ENCODE measurements at places on chromosomes 12 and 14. TPM values are rescaled to one million over a fixed set of nuclear protein-coding genes. Genes with fewer than 3 reads are reported as not detected.

GRCh38 chr14:81324011-81324410 lies 76.1 kb downstream of the STON2 start:
- DNase-seq: no peak

DNA sequence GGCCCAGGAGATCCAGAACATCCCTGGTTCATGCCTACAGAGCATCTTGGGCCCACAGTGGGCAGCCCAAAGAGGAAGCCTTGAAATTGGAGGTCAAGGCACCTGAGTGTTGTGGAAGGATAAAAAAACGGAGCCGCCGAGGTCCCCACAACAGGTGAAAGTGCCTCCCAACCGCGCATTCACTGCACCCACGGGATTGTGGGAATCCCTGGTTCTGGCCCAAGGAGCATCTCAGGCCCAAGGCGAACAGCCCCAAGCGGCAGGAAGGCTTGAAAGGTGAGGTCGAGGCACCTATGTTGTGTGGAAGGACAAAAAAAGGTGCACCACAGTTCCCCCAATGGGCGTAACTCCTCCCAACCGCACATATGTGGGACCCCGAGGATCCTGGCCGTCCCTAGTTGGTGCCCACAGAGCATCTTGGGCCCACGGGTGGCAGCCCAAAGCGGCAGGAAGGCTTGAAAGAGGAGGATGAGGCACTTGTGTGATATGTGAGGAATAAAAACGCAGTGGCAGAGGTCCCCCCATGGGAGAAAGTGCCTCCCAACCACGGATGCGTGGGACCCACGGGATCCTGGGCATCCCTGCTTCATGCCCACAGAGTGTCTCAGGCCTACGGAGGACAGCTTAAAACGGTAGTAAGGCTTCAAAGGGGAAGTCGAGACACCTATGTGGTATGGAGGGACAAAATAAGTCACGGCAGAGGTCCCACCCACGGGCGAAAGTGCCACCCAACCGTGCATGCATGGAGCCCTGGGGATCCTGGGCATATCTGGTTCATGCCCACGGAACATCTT lies 583.9 kb downstream of the ALG10 start:
- DNase-seq: no peak

DNA sequence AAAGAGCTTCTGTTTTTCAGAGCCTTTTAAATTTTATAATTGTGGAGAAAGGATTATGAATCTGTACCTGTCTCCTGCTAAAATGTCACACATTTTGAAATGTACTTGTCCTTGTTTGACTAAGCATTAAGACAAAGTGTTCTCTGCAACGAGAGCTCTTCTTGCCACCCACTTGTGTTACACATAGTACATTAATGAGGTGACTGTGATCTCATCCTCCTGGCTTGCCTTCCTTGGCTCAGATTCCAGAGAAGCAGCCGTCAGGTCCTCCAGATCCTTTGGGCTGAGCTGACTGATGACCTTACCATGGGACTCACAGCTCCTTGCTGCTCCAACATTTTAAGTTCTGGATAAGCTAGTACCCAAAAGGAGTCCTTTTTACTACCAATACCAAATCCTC lies 81.4 kb downstream of the BBS10 start:
- no peak for DNase-seq

DNA sequence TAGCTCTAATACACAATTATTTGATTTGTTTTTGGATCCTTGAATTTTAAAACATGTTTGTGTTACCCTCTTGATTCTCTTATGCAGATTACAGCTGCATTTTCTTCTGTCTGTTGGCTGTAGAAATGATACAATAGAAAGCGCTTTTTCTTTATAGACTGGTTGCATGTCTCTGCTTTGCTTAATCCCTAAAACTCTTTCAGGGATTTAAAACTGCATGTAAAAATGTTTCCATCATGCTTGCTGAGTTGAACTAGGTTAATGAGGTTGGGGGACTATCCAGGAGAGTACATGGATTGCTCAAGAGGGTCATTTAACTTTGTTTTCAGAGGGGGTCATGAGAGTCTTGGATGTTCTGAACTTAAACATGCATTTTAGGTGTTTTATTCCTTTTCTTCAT lies 166.4 kb upstream of the IFNG-AS1 start:
- DNase-seq: no peak

- DNase-seq: peak; percentile 56
Measured at GRCh38 chr12:117367006-117367638, 5.7 kb upstream of the NOS1 start.

LRP1 gene
- total RNA-seq: 0.60 TPM

GRCh38 chr14:71355324-71356201 lies 448.3 kb downstream of the PCNX1 start:
- DNase-seq: no peak

OAS3 gene
- 265 TPM for total RNA-seq

DNA sequence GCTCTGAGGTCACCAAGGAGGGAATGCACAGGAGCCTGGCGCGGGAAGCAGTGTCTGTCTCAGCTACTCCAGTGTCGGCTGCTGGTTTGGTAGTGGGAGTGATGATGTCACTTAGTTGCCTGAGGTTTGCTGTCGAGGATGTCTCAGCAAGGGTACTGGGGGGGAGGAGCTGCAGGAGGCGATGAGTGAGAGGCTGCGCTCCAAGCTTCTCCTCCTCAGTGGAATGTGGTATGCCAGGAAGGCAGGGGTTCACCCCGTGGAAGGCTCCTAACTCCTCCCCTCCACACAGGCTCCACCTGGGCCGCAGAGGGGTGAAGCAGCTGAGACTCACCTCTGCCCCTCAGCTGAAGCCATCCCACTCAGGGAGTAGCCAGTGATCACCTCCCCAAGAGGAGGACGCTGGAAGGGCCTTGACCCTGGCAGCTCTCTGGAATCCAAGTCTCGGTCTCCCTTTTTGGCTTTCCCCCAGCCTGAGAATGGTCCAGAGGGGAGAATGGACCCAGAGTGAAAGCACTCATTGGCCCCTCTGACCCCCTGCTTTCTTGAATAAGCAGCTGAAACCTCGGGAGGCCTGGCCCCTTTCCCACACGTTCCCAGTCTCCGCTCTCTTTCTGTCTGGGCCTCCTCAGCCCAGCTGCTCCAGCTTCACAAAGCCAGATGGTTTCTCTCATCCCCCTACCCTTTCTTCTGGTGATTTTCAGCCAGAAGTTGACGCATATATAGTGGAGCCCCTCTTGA lies 178.9 kb upstream of the FKBP4 start:
- no peak for DNase-seq

SOCS4 gene
- total RNA-seq: 24.2 TPM

GRCh38 chr12:108389544-108389943 lies 50.4 kb upstream of the CMKLR1 start:
- DNase-seq: no peak

GRCh38 chr12:121611306-121611705 lies 15.0 kb upstream of the ORAI1 start:
- DNase-seq: peak; percentile 32

DNA sequence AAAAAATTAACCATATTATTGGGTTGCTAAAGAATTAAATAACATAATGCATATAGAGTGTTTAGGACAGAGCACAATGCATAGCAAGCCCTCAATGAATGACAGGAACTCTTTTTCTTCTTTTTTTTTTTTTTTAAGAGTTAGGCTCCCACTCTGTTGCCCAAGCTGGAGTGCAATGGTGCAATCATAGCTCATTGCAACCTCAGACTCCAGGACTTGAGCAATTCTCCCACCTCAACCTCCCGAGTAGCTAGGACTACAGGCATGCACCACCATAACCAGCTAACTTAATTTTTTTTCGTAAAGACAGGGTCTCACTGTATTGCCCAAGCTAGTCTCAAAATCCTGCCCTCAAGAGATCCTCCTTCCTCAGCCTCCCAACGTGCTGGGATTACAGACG lies 20.5 kb upstream of the MTERF2 start:
- no peak for DNase-seq

GARIN6 gene
- not detected for total RNA-seq

- peak; percentile 43 for DNase-seq
Measured at GRCh38 chr14:104876251-104876699, 11.2 kb downstream of the CEP170B start.

- no peak for DNase-seq
Measured at GRCh38 chr12:15116086-15116485, 105.1 kb downstream of the RERG start.

GRCh38 chr12:122866950-122867607 lies 28.8 kb downstream of the VPS37B start:
- DNase-seq: no peak

KITLG gene
- total RNA-seq: not detected

DNA sequence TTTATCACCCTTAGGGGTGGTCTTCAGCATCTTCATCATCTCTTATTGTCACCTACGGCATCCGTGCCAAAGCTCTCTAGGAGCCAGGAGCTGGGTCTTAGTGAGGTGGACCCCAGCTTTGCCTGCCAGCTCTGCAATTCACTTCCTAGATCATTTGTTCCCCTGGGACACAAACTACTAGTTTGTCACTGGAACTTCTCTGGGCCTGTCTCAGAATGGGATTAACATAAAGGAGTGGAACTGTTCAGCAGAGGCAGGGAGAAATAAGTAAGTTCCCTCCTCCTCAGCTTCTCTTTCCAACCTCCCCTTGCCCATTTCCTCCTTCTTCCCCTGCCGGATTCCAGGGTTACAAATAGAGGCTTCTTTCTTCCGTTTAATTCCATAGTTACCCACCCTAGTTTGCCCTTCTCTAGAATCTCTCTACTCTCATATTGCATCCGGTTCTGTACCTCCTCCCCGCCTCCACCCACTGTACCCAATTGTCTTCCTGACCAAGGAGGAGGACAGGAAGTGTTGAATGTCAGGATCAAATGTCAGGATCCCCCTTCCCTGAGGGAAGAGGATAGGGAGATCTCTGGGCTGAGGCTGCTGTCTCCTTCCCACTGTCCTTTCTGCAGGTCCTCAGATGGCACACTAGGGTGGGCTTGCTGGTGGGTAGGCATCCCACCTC lies 25.0 kb downstream of the LARP4 start:
- no peak for DNase-seq

DNA sequence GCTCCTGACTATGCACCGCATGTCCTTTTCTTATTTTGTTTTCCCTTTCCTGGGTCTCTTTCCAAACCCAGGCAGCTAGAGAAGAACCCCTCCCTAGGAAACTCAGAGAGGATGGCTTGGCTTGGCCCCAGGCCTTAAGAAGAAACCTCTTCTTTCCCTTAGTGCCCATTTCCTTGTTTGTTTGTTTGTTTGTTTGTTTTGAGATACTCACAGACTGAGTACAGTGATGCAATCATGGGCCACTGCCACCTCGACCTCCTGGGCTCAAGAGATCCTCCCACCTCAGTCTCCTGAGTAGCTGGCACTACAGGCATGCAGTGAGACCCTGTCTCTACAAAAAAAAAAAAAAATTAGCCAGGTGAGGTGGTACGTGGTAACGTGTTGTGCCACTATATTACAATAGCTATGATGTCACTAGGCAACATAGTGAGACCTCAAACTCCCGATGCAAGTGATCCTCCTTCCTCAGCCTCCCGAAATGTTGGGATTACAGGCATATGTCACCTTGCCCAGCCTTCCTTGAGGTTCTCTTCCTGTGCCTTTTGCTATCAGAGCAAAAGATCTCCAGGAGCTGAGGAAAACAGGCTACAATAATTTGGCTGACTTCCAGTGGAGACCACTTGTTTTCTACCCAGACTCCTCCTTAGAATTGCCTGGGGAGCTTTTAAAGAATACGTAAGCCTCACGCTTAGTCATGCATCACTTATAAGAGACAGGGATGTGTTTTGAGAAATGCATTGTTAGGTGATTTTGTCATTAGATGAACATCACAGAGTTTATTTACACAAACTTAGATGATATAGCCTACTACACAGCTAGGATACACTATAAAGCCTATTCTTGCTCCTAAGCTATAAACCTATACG lies 34.5 kb upstream of the LGALS3 start:
- DNase-seq: no peak

GRCh38 chr12:645563-646071 lies 17.6 kb downstream of the NINJ2 start:
- DNase-seq: no peak

DNA sequence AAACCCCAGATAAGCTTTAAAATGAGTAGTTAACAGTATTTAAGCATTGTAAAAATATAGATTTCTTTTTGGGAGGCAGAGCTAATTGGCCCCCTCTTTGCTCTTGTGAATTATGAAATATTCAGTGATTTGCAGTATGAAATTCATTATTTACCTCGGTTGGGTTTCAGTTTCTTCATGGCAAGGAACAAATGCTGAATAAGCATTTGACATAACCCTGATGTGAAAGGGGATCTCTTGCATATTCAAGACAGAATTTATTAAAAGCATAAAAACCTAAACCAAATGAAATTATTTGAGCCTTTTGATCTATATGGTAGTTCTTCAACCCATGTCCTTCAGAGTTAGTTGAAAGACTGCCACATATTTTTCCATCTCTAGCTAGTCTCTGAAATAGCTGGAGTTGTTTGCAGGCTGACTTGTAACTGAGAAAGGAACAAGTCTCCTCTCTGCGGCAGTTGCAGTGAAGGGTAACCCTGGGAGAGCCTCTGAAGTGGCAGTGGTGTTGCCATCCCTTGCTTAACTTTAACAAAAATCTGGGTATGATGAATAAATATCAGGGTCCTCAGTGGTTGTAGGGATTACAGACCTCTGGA lies 690 bp downstream of the AKAP6 start:
- DNase-seq: no peak

DNA sequence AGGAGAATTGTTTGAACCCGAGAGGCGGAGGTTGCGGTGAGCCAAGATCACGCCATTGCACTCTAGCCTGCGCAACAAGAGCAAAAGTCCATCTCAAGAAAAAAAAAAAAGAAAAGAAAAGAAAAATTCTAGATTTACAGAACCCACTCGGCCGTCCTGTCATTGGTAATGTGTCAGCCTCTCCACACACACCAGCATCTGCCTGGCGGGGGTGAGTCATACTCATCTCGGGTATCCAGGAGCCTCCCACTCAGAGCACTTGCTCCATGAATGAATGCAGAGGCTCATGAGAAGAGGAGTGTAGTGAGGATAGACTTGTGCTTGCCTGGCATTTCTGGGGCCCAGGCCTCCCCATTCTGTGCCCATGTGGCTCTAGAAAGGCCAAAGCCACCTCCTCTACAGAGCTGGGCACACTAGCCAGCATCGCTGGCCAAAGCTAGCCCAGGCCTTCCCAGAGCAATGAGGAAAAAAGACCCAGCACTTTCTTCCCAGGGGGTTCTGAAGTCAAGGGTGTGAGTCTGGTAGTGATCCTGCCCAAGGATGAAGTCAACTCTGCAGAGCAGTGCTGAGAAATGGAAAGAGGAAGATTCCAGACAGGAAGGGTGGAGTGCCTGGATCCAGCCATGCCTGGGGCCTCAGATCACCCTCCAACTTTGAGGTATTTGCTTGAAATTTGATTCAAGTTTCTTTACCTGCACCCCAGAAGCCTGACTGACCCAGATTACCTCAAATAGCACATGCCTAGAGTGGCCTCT lies 31.2 kb upstream of the KLC1 start:
- no peak for DNase-seq
